ENCODE measurements at places on chromosomes 1 and 21.

- no peak for DNase-seq
Measured at GRCh38 chr1:23824711-23825075, 536 bp downstream of the HMGCL start.

DNA sequence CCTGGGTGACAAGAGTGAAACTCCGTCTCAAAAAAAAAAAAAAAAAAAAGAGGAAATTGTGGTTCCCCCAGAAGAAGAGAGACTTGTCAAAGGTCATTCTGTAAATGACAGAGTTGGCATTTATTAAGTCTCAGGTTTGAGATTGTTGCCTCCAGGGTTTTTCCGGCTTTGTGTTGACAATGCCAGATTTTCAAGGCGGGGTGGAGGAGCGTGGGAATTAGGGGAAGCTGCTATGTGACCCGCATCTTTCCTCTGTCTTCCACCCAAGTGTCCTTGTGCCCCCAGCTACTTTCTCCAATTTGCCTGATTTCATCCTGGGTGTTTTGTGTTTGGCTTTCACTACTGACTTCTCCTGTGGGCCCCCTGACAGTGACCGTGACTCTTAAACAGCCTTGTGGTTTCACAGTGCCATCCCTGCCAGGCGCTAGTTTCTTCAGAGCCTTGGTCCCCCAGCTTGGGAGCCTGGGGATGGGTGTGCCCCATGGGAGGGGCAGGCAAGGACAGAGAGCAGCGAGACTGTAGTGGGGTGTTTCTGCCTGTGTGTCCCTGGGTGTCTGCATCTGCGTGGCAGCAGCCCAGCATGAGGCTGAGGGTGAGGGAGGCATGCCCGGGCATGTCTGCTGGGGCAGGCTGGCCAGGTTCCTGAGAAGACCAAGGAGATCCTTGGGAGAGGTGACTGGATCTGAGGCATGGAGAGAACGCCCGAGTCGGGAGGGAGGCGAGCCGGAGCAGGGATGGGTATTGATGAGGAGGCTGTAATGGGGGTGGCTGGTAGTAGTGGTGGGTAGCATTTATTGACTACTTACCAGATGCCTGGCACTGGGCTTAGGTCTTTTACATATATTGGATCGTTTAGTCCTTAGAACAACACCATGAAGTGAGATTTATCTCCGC is 46.3 kb downstream of the IER5 start:
- peak; percentile 41 for DNase-seq

DNA sequence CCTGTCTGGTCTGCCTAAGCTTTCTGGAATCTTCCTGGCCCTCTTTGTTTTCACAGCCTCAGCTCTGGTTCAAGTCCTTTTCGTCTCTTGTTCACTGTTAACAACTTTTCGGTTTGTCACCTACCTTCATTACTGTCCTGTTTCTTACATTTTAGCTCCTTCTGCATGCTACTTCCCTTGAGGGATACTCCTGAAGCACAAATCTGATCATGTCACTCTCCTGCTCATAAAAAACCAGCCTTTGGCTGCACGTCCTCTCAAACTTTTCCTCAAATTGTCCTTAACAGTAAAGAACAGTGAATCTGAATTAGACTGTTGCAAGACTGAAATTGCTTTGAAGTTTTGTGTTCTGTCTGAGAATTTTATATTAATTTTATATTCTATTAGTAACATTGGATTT is 3.3 kb downstream of the RAVER2 start:
- no peak for DNase-seq

- no peak for DNase-seq
Measured at GRCh38 chr1:60130703-60131102, 57.1 kb upstream of the C1orf87 start.

DNA sequence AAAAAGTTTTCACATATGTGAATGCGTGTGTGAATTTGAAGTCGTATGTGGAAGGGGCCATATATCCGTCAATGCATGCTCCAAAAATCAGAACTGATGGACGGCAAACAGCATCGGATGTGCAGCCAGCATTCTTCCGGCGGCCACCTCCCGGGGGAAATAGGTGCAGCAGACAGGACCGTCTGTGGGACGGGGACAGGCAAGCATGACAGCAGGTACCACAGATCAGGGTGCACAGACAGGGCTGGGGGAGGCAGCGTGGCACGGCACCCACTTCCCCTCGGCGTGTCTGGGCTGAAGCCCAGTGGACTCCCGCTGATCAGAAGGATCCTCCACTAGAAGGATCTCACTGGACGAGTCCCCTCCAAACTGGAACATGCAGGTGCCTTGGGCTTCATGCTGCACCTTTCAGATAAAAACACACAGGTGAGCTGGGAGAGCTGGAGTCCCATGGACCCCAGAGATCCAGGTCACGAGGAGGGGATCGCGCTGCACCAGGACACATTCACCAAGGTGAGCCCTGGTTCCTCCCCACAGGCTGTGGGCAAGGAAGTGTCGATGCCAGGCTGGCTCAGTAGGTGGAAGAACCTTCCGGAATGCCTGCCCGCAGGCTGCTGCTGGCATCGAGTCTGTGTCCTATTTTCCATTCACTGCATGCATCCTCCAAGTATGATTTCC is 25.3 kb downstream of the PDE9A start:
- no peak for DNase-seq

GRCh38 chr1:56586502-56586901 is 7.1 kb upstream of the PLPP3 start:
- DNase-seq, result no peak

DNA sequence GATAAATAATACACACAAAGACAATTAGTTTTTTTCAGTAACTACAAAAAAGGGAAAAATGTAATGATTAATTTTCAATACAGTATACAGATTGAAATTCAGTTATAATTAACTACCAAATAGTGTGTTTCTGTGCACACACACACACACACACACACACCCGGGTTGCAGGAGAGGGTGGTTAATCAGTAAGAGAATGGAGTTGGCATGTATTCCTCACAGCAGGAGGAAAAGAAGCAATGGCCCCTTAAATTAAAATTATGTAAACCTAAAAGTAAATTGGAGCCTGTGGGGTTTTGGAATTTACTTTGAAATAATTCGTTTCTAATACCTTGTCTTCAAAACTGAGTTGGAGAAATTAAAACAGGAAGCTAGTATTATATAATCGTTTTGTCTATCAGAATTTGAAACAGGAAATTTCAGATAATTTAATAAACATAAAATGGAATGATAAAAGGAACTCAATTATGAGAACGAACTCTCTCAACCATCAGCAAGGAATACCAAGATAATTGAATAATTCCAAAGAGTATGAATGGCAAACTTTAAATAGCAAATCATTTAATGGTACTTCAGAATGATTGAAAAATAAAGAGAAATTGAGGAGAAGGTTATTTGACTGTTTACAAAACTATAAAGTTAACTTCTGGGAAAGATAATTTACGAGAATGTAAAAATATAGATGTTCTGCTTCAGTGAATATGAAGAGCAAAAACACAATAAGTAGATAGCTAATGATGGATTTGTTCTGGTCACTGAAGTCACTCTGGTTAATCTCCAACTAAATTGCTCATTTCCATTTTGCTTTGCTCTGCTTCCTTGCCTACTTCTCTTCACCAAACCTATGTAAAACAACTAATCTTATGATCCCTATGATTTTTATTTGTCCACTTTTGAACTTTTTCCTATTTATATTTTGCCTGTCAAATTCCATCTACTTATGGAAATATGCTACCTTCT is 547.9 kb upstream of the ZP4 start:
- no peak for DNase-seq
